ENCODE measurements at places on chromosomes 13 and 19. TPM values are rescaled to one million over a fixed set of nuclear protein-coding genes. Genes with fewer than 3 reads are reported as not detected.

The ZNF878 gene
- 0.49 TPM for total RNA-seq

GRCh38 chr19:12052497-12053169, at the start of gene ZNF878:
TSS of gene ZNF878 (minus strand) at chr19:12052961. CDS start at chr19:12052801, 160 bp downstream.
- no peak for DNase-seq

GRCh38 chr19:584240-585001, 5.3 kb upstream of the HCN2 start:
- no peak for DNase-seq

GRCh38 chr19:489418-490196, 6.7 kb upstream of the MADCAM1 start:
- DNase-seq: no peak

DNA sequence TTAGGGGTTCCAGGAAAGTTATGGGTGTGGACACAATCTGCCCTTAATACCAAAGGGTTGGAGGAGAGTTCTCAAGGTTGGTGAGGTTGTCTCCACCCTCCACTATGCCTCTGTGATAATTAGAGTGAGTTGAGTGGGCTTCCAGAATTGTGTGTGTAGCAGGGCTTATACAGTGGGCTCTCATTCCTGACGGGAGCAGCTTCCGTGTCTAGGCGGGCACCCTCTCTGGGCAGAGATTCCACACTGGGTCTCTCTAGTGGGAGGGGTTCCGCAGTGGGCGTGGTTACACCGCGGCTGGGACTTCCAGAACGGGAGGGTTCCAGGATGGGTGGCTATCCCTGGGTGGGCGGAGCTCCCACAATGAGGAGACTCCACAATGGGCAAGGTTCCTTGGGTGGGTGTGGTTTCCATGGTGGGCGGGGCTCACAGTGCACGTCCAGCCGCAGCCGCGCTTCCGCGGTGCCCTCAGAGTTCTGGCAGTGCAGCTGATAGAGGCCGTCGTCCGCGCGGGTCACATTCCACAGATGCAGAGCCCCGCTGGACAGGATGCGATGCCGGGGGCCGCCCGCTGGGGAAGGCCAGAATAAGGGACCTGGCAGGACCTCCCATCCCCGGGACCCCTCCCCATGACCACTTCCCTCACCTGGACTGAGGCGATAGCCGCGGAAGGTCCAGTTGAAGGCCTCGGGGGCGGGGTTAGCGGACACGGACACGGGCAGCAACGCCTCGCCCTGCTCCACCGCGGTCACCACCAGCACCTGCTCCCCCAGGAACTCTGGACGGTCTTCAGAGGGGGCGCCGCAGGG, 8.4 kb downstream of the NPHS1 start:
- DNase-seq: no peak

DNA sequence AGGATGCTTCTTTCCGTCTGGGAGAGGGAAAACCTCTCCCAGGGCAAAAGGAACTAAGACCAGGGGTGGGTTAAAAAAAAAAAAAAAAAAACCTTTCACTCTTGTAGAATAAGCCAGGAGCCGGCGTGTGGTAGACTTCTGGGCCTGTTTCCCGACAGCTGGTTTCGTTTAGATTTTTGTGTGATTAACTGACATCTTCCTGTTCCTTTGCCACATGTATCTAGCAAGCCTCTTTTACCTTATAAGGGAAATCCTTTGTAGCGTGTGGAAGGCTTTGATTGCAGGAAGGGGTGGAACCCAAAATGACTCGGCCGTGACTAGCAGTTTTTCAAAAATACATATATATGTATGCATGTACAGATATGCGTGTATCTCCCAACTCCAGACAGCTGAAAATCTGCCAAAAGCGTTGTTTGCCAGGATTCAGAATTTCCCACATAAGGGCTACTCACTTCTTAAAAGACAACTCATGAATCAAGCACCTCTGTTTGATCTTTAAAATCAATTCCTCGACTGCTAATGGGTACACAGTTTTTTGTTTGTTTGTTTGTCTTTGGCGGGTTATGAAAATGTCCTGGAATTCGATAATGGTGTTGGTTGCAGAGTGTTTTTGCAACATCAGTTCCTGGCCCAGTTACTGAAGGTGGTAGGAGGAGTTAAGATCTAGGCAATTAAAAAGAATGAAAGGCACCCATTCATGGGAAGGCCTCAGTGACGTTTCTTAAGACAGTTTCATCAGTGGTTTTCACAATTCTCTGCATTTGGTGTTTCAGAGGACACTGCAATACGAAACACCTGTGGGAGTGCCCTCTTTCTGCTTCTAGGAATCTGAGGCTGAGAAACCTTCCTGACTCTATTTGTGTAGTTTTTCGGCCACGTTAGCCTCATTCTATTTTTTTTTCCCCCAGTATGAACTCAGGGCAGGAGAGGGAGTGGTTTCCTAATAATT, 2.7 kb downstream of the TPM4 start:
- DNase-seq: no peak

- DNase-seq: no peak
Observed at GRCh38 chr19:34676697-34677385, at the start of gene SCGB2B2. TSS of gene SCGB2B2 (minus strand) at chr19:34677159. CDS start at chr19:34594563, 82,596 bp downstream.

DNA sequence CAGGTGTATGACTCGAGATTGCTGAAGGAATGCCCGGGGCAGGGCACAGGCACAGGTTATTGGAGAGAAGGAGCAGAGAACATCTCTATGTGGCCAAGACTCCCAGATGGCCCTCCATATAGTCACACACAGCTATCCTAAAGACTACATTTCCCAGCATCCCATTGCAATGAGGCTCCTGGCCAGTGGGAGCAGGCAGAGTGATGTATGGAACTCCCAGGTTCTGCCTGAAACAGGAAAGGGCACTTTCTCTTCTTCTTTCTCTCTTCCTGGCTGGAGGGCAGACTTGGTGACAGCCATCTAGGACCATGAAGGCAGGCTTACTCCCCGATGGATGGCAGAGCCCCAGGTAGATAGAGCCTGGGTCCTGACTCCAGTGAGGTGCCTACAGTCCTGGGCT, 13.5 kb downstream of the PPP1R13L start:
- no peak for DNase-seq

DNA sequence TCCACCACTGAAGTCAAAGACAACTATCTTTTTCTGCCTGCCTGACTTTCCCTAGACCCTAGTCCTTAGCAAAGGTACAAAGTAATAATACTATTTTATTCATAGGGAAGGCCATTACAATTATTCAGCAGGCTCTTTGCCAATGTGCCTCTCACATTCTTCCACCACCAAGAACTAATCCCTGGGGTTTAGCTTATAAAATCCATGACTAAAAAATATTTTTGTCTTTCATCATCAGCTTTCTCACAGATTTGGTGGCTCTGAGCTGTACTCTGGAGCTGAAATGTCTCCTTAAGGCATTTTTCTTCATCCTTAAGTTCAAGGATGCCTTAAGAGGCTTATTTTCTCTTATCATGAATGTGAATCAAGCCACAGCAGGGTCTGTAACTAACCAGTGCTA, 96.1 kb downstream of the OXGR1 start:
- no peak for DNase-seq

- DNase-seq: no peak
Observed at GRCh38 chr19:3969435-3970312, 1.2 kb downstream of the DAPK3 start.

The CNFN gene
- total RNA-seq: 106 TPM

DNA sequence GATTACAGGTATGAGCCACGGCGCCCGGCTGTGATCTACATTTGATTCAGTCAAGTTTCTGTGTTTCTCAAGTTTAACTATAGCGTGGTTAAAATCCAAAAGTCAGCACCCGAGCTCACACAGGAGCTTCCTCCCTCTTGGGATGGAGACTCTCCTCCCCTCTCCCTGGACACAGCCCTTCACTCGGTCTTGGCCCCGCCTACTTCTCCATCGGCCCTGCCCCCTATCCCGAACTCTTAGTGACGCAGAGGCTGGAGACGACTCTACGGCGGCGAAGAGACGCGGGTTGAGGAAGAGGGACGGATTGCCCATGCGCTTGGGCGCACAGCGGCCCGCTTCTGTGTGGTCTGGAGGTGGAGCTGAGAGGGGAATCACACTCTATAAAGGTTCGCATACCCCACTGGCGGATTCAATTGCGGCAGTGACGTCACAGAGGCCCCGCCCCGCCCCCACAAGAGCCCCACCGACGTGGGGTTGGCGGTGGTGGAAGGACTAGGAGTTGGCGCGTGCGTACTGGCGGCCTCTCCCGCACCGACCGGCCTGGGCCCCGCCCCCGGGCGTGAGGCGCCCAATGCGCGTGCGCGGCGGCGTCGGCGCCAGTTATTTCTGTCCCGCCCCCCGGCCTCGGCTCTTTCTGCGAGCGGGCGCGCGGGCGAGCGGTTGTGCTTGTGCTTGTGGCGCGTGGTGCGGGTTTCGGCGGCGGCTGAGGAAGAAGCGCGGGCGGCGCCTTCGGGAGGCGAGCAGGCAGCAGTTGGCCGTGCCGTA, at the start of gene TRIM28:
TRIM28 (plus strand) TSS at position 239 of the 765 bp plus-strand sequence. CDS start 694 bp downstream, outside the sequence.
- peak; percentile 99 for DNase-seq

GRCh38 chr19:48698046-48698445, 2.3 kb downstream of the FUT2 start:
- DNase-seq: no peak

GRCh38 chr13:92537471-92537870, 689.1 kb upstream of the GPC6 start:
- no peak for DNase-seq

DNA sequence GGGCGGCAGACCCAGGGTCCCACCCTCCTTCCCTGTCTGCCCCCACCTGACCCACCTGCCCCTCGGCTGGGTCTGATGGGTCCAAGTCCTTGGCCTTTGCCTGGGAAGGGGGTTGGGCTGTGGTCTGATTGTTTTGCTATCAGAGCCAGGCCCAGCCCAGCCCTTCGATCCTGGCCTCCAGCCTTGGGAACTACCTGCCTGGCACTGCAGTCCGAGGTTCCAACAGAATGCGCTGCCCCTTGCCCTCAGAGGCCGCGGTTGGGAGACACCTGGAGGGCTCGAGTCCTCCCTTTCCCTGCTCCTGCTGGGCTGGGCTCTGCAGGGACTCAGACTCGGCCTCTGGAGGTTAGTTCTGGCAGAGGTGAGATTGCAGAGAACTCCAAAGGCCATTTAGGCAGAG, 1.6 kb downstream of the CCL25 start:
- no peak for DNase-seq

DNA sequence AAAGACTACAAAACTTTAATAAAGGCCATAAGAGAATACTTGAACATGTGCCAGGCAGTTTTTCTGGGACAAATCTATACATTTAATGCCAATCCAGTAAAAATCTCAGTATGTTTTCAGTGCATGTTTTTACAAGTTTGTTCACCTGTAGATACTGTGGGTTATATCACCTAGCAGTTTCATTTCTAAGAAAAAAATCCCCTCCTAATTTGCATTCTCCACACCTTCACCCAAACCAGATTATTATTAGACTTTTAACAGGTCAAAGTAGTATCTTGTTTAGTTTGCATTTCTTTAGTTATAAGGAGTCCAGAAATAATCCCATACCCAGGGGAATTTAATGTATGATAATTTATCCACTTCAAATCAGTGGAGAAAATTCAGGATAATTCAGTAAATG, 17.0 kb upstream of the LPAR6 start:
- no peak for DNase-seq

The TNFSF13B gene
- total RNA-seq: not detected

DNA sequence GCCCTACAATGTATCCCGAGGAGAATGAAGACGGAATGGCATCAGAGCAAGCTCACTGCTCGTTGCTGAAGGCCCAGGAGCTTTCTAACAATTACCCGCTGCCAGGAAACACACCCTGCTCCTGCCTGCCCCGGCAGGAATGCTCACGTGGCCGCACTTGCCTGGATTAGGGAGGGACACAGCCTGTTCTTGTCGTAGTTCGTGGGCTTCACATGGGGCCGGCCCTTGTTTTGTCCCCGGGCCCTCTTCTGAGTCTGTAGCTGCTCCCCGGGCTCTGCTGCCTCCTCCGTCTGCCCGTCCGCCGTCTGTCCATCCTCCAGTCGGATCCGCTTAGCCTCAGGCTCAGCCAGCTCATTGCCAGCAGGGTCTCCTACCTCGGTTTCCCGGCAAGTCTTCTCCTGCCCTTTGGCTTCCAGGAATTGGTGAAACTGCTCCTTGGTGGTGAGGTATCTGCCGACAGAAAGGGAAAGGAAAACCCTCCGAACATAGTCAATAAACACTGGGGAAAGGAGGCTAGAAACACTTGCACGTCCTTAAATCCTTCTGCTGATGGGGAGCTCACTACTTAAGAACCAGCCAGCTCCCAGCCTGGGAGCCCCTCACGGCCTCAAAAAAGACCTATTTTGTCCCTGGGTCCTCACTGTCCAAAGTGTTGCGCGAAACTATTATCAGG, 941 bp downstream of the DUS3L start:
- DNase-seq: peak; percentile 95

GRCh38 chr13:111845621-111846351, 221.2 kb upstream of the SOX1 start:
- DNase-seq: peak; percentile 54

GRCh38 chr13:109272595-109273325, 513.6 kb downstream of the IRS2 start:
- DNase-seq: no peak

- no peak for DNase-seq
Observed at GRCh38 chr19:19461671-19462622, 53.4 kb downstream of the TSSK6 start.

The SHC2 gene
- 26.0 TPM for total RNA-seq

The GNG7 gene
- total RNA-seq: 2.0 TPM

DNA sequence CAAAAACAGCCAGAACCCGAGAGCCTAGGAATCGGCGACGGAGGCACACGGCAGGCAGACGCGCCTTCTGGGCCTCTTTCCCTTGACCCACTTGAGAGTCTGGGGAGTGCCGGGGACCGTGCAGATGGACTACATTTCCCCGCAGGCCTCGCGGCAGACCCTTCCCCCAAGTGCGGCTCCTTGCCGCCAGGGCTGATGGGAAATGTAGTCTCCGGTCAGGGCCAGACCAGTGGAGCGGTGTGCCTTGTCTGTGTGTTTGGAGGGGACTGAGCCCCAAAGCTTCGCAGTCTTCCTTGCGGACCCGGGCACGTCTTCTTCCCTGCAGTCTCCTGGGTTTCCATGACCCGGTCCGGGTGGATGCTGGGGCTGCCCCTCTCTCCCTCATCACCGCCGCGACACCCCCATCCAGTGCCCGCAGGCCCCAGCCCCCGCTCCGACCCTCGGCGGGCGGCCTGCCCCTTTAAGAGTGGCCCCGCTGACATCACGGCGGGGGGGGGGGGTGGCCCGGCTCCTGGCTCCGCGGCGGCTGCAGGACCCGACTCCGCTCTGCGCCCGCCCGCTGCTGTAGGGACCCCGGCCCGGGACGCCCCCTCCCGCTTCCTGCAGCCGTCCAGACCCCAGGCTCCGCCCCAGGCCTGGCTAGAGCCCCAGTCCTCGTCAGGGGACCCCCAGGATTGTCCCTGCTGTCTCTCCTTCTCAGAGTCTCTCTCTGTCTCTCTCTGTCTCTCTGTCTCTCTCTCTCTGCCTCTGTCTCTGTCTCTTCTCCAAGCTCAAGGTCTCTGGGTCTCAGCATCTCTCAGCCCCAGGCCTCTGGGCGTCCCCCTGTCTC, 758 bp upstream of the CACNG7 start:
- DNase-seq: no peak

The CEACAM7 gene
- 3.4 TPM for total RNA-seq

The CNMD gene
- not detected for total RNA-seq

- DNase-seq: no peak
Observed at GRCh38 chr13:32528358-32528757, 10.2 kb downstream of the N4BP2L2 start.

The CCDC159 gene
- 24.1 TPM for total RNA-seq

Data from vagina (tissue), 2 donors.